ENCODE measurements at places on chromosomes 5 and 9.

GRCh38 chr5:124744170-124744971 lies 2.1 kb downstream of the ZNF608 start:
- no peak for DNase-seq

DNA sequence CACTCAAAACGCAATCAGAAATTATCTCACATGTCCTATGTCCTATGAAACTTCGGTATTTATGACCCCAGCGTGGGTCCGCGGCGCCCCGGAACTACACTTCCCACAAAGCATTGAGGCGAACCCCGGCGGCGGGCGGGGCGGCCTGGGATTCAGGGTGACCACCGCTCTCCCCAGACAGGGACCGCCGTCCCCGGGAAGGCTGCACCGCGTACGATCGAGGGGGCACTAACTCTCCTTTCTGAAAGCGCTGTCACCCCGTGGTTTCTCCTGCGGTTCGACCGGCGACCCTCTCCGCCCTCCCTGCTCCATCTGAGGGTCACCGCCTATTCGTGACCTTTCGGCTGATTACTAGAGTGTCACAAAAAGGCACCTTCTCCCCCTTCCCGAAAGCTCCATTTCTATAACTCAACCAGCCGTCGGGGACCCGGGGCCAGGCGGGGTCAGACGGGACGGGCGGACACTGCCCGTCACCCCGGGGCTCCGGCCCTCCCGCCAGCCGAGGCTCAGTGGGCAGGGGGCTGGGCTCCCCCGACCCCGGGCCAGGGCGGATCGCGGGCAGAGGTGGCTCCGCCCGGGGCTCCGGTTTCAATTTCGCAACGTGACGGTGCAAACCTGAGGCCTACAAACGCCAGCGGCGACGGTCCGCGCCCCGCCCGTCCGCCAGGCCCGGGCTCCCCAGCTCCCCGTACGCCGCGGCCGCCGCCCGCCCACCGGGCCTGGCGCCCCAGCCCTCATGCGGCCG lies 1.3 kb downstream of the ECPAS start:
- DNase-seq, result peak; percentile 66

GRCh38 chr5:50564079-50564478 lies 102.4 kb upstream of the PARP8 start:
- peak; percentile 32 for DNase-seq

DNA sequence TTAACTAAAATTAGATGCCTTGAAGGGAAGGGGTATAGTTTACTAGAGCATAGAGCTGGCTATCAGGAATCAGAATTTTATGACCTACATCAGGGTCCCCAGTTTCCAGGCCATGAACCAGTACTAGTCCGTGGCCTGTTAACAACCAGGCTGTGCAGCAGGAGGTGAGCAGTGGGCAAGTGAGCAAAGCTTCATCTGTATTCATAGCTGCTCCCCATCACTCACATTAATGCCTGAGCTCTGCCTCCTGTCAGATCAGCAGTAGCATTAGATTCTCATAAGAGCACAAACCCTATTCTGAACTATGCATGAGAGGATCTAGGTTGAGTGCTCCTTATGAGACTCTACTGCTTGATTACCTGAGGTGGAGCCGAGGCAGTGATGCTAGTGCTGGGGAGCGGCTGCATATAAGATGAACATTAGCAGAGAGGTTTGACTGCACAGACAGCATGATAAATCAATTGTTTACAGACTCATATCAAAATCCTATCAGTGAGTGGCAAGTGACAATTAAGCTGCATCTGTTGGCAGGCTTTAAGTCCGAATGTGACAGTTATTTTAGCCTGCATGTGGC lies 44.6 kb downstream of the TAF11L14 start:
- DNase-seq, result no peak

DNA sequence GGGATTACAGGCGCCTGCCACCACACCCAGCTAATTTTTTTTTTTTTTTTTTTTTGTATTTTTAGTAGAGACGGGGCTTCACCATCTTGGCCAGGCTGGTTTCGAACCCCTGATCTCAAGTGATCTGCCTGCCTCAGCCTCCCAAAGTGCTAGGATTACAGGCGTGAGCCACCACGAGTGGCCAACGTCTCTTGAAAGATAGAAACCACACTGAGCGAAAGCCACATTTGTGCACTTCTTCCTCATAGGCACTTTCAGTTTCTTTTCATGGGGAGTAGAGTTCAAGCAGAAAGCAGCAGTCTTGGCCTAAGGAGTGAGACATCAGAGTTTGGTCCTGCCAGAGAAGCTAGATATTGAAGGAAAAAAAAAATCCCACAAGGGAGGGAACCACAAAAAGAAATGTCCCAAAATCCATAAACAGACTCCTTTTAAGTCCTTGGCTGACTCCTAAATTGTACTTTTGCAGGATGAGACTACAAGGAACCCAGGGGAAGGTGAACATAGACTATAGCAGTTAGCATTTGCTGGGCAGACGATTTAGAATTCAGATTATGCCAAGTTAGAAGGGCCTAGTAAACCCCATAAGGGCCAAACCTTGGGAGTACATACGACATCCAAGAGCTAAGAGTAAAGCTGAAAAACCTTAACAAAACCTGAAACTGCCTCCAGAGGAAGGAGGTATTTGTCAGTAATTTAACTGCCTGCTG lies 43.9 kb upstream of the GLIPR2 start:
- DNase-seq, result no peak

DNA sequence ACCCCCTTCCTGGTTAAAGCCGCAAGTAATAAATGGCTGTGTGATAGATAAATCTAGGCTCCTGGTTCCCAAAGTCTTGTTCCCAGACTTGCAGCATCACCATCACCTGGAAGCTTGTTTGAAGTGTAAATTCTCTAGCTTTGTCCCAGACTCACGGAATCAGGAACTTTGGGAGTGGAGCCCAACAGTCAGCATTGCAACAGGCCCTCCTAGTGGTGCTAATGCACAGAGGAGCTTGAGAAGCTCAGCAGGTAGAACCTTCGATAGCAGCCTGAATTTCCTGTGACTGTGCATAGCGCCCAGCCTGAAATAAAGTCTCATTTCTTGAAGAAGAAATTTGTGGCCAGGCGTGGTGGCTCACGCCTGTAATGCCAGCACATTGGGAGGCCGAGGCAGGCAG lies 30.3 kb upstream of the MELK start:
- no peak for DNase-seq

Measured in EH (cell line).